Activated CD8-positive, alpha-beta memory T cell treated with anti-CD3 and anti-CD28 coated beads, Interleukin-2, amount 10 ng/mL, durations not matched to agents 7 days and 5 days (primary cell): ENCODE measurements at places on chromosomes 4 and X. TPM values are rescaled to one million over a fixed set of nuclear protein-coding genes. Genes with fewer than 3 reads are reported as not detected.

GRCh38 chr4:111977419-111977965 is 167.8 kb upstream of the FAM241A start:
- no peak for DNase-seq

GRCh38 chr4:137576446-137576845 is 44.2 kb upstream of the PCDH18 start:
- DNase-seq, result no peak

GRCh38 chr4:77202491-77202890 is 45.5 kb downstream of the CCNG2 start:
- no peak for DNase-seq

DNA sequence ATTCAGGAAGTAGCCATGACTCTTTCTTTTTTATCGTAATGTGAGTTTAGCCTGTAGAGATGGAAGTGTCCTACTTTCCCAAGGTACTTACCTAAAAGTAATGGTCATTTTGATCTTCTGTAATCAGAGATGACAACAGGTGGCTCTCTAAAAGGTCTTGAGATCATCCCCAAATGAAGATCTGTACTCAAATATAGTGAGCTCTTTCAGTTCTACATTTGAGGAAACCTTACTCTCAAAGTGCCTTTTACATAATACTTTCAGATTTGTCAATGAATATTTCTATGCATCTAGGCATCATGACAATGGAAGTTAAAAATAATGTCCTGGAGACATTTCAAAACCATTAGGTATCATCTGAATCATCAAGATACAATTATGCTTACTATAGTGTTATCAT is 17.2 kb upstream of the MND1 start:
- DNase-seq, result no peak

- no peak for DNase-seq
These were observed 9.9 kb downstream of the FHL1 start for GRCh38 chrX:136157187-136157586.

Gene ALPK1
- total RNA-seq, result 17.7 TPM

DNA sequence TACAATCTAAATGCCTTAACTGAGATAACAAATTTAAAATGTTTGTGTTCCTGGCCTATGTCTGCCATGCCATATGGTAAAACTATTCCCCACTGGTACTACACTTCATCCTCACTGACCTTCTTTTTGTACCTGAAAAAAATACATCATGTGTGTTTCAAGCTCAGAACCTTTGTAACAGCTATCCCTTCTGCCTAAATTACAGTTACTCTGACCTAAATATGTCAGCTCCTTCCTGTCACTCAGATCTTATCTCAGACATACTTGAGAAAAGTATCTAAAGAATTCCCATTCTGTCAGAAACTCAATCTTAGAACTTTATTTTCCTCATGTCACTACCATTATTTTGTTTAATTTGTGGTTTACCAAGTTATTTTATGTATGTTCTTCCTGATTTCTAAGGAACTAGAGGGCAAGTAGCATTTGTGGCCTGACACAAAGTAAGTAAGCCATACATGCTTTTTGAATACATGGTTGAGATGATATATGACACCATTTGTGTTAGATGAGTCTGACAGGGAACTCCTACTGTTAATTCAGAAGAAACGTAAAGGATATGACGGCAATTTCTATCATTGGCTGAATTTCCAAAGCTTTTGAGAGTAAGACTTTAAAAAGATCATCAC is 456.5 kb upstream of the NDST3 start:
- DNase-seq, result no peak

GRCh38 chrX:22662776-22663175 is 337.0 kb upstream of the DDX53 start:
- no peak for DNase-seq
